ENCODE measurements at places on chromosomes 7 and 10.

DNA sequence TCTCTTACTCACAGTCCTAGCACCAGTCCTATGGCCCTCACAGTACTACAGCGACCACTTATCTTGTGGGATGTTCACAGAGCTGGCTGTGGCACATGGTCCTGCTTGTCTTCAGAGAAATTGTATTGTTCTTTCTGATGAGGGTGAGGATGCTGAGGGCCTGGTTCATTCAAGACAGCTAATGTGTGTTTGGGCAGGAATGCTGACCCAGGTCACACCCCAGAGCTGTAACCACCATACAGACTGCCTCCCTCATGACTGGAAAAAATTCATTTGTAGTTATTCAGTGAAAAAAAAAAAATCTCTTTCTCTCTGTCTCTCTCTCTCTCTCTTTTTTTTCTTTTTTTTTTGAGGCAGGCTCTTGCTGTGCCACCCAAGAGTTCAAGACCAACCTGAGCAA lies 83.5 kb downstream of the KLF6 start:
- DNase-seq, result no peak

DNA sequence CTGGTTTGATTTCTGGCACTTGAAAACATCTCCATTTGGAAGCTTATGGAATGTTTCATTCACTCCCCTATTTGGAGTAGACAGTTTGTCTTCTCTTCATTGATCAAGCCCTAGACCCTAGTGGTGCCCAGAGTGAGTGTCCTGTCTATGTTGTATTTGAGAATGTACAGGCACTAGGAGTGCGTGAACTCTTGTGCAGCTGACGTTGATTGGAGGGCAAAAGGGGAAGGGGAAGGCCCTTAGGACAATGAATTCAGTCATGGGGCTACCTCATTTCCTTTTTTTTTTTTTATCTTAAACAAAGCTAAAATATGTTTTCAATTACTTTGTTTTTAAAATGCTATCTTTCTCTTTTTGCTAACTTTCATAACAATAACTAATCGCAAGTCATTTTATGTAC lies 66.5 kb downstream of the ADD3 start:
- no peak for DNase-seq

DNA sequence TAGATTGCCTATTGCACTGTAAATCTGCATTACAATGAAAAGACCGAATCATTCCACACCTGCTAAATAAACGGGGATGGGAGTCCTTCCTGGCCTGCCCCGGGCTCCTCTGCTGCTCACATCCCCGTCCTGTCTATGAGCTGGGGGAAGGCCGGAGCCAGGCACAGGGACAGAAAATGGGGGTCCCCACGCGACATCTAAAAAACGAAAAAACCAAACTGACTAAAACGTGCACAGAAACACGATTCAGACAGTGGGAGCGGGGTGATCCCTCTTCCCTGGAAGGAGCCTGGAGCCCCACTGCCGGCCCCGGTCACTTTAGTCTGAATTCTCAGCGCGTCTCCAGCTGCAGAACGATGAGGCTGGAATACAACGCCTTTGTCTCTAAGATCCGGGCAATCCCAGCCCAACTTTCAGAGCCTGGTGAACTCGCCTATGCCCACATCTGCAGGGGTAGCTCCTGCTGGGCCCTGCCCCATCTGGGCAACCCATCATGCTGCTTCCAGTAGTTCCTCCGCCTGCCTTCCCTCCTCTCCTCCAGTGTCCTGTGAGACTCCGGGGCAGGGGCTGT lies 78.0 kb downstream of the ADARB2 start:
- DNase-seq, result no peak

DNA sequence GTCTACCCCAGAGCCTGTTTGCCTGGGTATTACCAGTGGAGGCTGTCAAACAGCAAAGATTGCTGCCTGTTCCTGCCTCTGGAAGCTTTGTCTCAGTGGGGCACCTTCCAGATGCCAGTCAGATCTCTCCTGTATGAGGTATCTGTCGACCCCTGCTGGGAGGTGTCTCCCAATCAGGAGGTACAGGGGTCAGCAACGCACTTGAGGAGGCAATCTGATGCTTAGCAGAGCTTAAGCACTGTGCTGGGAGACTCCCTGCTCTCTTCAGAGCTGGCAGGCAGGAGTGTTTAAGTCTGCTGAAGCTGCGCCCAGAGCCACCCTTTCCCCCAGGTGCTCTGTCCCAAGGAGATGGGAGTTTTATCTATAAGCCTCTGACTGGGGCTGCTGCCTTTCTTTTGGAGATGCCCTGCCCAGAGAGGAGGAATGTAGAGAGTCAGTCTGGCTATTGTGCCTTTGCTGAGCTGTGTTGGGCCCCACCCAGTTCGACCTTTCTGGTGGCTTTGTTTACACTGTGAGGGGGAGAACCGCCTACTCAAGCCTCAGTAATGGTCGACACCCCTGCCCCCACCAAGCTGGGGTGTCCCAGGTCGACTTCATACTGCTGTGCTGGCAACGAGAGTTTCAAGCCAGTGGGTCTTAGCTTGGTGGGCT lies 62.2 kb downstream of the PPP1R9A start:
- no peak for DNase-seq

- DNase-seq, result no peak
Observed at GRCh38 chr10:6979371-6979770, 399.3 kb upstream of the PRKCQ start.

DNA sequence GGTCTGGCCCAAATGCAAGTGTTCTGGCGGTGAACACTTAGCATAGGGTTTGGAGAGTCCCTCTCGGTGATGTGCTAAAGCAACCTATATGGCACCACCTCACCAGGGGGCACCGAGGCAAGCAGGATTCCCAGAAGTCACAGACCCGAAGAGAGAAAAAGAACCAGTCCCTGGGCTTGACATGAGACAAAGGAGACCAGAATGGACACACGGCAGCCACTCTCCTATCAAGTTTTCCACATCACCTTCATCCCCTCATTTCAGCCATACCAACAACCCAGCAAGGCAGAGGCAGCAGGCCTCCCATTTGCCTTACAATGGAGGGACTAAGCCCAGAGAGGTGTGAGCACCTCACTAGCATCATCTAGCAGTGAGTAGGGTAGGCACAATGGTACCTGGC lies 19.7 kb downstream of the GPRIN2 start:
- no peak for DNase-seq

GRCh38 chr7:34806831-34807230 lies 148.8 kb downstream of the NPSR1 start:
- no peak for DNase-seq

GRCh38 chr10:14569274-14570060 lies 205.2 kb downstream of the FAM107B start:
- DNase-seq, result no peak

DNA sequence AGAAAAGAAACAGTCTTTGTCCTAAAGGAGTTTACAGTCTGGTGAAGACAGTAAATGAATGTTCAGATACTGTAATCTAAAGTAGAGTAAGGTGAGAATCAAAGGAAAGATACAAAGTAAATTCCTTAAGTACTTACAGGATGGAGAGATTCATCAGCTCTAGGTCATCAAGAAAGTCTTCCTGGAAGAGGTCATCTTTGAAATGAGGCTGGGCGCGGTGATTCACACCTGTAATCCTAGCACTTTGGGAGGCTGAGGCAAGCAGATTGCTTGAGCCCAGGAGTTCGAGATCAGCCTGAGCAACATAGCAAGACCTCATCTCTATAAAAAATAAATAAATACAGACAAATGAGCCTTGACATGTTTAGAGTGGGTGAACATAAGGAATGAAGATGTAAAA lies 18.3 kb downstream of the FHIP2A start:
- DNase-seq, result no peak

- DNase-seq, result no peak
Observed at GRCh38 chr10:24616536-24616935, 107.2 kb downstream of the ARHGAP21 start.

GRCh38 chr10:60898321-60898720 lies 45.7 kb downstream of the RHOBTB1 start:
- no peak for DNase-seq

DNA sequence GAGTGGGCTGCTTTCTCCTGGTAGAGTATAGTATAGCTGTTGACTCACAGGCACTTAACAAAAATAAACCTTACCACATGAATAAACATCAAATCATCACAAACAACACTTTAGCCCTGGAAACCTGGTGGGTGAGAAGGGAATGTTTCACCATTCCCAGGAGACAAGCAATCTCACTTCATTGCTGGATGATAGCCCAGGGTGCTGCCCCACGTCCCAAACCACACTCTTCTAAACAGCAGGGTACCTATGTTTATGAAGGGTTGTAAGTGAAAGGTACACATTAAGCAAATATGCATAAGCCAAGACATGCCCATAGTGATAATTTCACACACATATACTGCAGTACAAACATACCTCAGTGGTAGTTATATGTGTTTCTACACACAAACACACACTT lies 276.2 kb downstream of the FGFR2 start:
- no peak for DNase-seq

DNA sequence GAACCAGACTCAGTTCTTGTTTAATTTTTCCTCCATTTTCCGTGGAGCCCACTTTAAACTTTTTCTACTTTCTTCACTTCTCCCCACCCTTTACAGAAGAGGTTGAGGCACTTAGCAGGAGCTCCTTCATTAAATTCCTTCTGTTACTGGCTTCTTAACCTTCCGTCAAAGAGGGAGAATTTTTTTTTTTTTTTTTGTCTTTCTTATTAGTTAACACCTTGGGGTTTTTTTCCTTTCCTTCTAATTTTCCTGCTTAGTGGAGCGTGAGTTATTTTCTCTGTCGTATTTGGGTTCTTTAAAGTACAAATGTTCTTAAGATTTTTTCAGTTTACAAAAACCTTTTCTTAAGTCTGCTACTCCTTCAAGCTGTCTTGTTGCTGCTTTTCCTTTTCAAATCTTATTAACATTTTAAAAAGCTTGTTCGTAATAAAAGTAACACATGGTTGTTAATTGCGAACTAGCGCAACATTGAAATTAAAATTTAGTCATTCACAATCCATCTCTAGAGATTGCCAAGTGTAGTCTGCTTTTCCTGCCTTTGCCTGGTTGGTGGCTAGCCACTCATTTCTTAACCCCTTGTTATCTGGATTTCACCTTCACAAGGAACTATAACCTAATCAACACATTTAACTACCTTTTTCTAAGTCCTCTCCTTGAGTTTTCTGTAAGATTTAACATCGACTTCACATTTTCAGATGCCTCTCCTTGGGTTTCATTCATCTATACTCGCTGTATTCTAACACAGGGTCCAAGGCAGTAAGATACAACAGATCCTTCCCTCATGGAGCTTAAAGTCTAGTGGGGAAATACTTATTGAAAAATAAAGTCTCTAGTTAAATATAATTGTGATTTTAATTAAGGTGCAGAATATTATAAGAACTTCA lies 2.0 kb downstream of the BMPR1A start:
- no peak for DNase-seq

DNA sequence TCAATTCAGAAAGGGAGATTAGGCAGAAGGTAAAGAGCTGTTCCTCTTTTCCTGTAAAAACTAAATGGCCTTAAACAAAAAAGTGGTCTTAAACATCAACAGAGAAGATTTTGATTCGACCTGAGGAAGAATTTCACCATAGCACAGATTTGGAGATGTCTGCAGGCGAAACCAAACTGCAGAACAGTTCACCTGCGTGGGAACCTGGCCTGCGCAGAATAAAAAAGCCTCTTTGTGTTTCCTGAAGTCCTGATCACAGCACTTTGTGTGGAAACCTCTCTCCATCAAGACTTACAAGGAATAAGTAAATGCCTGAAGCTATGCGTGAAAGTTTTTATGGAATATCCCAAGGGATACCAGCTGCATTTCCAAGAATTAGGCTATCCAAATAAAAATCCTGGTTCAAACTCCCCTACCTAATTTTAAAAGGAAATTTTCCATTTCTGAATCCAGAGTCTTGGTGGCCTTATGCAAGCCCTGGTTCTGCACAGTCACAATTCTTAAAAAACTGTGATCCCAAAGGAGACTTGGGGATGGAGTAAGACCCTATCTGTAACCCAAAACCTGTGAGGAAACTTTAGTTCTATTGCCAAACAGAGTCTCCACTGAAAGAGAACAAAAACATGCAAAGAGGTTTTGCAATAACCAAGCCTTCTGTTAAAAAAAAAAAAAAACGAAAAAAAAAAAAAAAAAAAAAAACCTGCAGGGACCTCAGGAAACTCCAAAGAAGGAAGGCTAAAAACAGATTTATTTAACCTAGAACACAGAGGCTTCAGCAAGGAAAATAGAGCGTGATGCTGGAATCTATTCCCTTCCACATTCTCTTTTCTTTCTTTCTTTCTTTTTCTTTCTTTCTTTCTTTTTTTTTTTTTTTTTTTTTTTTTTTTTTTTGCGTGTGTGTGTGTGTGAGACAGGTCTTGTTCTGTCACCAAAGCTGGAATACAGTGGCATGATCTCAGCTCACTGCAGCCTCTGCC lies 10.4 kb downstream of the CALML3 start:
- no peak for DNase-seq

DNA sequence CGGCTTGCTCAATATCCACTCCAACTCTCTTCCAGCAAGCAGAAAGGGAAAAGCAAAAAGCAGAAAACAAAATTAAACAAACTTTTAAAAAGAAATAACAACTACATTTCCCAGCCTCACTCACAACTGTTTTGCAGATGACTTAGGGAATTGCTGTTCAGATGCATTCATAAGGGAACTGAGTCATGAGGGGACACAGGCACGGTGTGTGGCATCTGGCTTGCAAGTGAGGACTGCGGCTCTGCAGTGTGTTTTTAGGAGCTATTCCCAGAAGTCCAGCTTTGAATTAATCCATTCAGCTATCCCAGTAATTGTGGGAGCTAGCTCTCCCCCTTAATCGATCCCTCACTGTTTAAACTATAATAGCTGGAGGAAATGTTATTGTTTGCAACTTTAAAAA lies 30.3 kb downstream of the PTN start:
- no peak for DNase-seq

DNA sequence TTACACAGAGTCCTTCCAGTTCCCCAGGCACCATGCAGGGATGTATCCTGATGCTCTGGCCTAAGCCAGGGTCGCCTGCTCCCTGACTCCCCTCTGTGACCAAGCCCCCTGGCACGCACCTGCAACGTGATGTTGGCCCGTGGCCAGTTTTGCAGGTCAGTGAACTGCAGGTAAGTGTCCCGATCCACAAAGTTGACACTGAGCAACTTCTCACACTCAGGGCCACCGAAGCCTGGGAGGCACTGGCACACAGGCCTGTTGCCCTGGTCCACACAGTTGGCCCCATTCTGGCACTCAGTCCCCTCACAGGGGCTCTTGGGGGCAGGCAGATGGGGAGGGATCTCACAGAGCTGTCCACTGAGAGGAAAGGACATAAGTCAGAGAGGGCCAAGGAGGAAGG lies 174.3 kb downstream of the LCOR start:
- DNase-seq, result no peak

- no peak for DNase-seq
Observed at GRCh38 chr10:32650246-32650655, 204.3 kb downstream of the CCDC7 start.

- DNase-seq, result no peak
Observed at GRCh38 chr10:71974489-71975021, 10.4 kb downstream of the CHST3 start.

DNA sequence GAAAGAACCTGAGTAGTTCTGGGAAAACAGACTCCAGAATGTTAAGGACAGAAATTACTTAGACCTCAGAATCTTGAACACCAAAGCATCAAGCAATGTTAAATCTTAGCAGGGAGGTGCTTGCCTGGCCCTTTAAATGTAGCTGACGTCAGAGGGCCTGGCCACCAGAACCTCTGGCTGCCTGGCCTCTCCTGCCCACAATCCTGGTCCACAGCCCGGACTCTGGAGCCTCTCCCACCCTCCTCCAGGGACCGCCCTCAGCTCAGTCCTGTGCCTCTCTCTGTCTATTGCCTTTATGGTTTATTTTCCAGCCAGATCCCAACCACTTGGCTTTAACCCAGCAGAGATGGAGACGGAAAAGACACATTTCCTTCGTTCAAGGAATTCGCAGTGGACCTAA lies 42.2 kb upstream of the EGR2 start:
- no peak for DNase-seq

All from right lung (tissue), 10 donors.